ENCODE measurements at places on chromosomes 4 and X.

GRCh38 chr4:77044461-77045150, 31.2 kb downstream of the CCNI start:
- no peak for DNase-seq

DNA sequence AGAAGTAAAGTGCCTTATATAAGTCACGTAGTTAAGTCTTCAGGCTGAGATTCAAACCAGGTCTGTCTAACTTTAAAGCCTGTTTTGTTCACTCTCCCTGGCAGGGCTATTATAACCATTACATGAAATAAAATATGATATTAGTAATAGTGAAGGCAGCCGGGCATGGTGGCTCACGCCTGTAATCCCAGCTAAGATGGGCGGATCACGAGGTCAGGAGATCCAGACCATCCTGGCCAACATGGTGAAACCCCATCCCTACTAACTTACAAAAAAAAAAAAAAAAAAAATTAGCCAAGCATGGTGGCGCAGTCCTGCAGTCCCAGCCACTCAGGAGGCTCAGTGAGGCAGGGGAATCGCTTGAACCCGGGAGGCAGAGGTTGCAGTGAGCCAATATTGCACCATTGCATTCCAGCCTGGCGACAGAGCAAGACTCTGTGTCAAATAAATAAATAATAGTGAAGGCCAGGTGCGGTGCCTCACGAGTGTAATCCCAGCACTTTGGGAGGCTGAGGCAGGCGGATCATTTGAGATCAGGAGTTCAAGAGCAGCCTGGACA, 22.1 kb upstream of the SOWAHD start:
- no peak for DNase-seq

GRCh38 chrX:140744085-140744484, 34.5 kb downstream of the LINC00632 start:
- no peak for DNase-seq

DNA sequence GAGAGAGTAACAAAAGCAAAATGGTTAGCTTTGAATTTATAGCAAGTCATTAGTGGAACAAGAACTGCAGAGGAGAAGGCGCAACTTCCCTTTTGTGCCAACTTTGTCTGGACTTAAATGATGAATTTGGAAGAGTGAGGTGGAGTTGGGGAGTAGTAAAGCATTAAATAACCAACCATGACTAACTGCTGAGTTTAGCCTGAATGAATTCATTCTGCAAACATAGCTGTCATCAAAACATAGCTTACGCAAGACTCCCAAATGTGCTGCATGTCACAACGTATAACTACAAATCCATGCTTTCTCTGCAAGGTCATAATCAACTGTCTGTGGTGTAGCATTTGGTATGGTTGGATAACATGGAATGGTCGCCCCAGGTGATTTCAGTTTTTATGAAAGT, 75.9 kb upstream of the RPL34 start:
- no peak for DNase-seq

DNA sequence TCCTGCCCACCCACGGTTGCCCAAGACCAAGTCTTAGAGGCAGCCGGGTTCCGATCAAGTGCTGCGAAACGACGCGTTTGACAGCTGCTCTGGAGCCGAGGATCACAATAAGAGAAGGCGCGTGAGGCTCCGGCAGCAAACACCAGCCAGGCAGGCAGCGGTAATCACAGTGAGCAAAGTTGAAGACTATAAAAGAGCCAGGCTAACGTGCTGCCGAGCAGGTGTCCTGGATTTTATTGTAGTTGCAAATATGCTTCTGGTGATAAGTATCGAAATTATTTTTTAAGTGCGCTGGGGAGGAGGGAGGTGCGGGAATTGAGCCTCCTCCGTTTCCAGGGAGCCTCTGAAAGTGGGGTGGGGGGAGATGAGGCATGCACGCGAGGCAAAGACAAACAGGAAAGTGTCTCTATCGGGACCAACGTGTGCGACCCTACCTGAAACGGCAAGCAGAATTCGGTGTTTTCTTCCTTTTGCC, 590 bp downstream of the GABRA2 start:
- DNase-seq = no peak

DNA sequence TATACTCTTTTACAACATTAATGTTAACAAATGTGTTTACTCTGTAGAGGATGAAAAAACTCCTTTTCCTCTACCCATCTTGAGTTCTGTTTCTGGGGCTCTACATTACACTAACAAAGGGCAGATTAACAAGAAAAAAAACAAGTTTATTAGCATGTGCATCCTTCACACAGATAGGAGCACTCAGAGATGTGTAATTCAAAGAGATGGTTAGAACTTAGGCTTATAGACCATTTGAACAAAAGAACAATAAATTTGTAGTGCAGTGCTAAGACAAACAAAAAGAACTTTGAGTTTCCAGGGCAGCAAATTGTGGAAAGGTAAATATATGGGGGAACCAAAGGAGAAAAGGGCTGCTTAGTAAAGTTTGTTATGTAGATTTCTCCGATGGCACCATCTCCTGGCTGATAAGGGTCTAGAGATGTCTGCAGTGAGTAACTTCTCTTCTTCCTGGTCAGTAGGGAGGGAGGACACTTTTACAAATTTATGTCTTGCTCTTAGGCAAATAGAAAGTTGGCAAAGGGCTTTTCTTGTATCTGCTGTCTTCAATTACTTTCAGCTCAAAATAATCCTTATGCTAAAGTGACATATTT, 1249.9 kb upstream of the TENM3 start:
- no peak for DNase-seq

DNA sequence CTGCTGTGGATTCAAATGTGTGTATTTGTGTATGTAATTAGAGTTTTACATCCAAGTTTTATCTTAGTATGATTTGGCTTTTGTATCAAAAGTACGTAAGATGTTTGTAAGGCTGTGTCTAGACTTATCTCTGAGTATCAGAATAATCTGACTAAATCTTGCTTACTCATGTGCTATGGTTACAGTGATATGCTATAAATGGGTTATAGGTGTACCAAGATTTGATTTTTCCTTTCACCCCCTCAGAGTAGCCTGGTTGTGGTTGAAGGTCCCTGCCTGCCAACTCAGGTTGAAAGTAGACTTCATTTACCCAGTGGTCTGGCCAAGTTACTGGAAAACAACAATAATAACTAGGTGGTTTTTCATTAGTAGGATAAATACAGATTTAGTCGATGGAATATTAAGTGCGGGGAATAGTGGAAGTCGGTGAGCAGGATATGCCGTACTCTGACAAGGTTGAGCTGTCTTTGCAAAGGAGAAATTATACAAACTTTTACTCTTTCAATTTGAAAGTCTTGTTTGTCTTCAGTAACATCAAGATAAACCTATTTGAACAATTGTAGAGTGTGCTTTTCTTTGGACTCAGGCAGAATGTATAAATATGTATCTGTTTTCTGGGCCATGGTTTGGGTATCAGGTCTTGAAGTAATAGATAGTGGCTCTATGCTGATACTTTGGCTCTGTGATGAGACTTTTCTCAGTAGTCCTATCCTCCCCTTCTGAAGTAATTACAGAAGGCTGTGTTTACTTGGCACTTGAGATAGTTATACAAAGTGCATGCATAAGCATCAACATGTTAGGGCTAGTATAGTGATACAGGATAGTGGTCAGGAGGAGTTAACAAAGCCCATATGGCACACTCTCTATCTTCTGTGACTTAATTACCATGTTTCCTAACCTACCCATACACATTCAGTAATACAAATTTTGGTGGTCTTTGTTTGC, 23.7 kb downstream of the BMP2K start:
- no peak for DNase-seq
